Lung (tissue), 17 donors: ENCODE measurements at places on chromosomes 13 and 19. TPM values are rescaled to one million over a fixed set of nuclear protein-coding genes. Genes with fewer than 3 reads are reported as not detected.
A peak's percentile ranks its signal among the peaks of the same experiment; 100 is the strongest.

DNA sequence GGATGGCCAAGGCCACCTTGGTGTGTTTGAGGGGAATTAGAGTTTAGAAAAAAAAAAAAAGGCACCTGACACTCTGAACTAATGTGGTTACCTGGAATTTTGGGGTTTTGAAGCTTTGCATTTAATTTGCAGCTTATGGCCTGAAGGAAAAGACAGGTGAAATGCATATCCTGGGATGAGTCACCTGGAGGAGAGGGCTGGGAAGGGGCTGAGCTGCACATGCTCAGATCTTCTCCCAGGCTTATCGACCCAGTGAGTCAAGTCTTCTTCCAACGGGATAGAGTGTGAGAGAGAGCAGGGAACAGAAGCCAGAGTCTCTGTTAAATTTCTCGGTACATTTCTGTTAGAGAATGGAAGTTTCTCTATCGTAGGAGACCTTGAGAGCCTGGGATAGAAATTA, 29.7 kb upstream of the ALOX5AP start:
- DNase-seq: no peak

DNA sequence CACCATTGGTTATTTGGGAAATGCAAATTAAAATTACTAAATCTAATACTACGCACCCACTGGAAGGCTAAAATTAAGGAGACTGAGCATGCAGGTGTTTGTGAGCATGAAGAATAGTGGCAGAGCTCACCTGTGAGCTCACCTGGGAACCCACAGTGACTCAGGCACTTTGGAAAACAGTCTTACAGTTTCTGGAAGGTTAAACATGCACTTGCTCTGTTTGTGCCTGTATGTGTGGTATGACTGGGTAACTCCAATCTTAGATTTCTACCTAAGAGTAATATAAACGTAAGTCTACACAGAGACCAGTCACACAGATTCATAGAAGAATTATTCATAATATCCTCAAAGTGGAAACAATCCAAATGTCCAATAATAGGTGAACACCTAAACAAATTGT, 318.8 kb downstream of the ATP8A2 start:
- DNase-seq: no peak

DNA sequence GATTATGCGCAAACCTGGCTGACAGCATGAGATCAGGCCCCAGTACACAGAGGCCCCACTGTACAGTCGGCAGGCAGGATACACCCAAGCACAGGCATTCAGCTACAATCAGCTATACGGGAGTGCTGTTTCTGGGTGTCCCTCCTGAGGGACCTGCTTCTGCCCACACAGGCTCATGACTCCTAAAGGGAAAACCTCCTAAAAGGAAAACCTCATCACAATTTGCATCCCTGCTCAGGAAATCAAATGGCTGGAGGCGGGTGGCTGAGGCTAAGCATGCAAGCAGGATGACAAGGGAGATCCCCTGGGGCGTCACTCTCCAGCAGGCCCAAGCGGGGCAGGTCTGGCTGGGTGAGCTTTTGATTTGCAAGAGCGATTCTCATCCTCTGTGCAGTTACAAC, 99.8 kb downstream of the CRYL1 start:
- DNase-seq: no peak

- no peak for DNase-seq
Measured at GRCh38 chr19:43318796-43319314, 34.6 kb upstream of the CD177 start.

- DNase-seq: no peak
Measured at GRCh38 chr19:51093510-51094345, 11.0 kb upstream of the KLK14 start.

- no peak for DNase-seq
Measured at GRCh38 chr13:104491916-104492315, 1425.7 kb upstream of the SLC10A2 start.

- DNase-seq: no peak
Measured at GRCh38 chr13:109485136-109485794, 301.1 kb downstream of the IRS2 start.

- no peak for DNase-seq
Measured at GRCh38 chr13:20428666-20429644, 96.7 kb downstream of the CRYL1 start.

- no peak for DNase-seq
Measured at GRCh38 chr19:48139053-48139452, 28.4 kb upstream of the PLA2G4C start.

DNA sequence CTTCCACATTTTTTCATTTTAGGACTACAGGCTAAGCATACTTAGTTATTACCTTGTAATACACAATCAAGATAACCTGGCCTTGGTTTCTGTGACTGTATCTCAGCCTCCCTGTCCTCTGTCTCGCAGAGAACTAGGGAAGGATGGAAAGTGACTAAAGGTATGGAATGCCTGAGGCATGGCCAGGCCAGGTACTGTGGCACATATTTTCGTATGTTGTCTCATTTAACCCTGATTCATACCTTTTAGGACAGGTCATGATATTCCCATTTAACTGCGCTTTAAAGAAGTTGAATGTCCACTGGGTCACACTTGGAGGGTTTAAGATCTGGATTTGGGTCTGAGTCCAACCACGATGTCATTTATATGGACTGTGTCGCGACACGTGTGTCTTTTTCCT, 322.6 kb downstream of the SHISA2 start:
- DNase-seq: no peak

DNA sequence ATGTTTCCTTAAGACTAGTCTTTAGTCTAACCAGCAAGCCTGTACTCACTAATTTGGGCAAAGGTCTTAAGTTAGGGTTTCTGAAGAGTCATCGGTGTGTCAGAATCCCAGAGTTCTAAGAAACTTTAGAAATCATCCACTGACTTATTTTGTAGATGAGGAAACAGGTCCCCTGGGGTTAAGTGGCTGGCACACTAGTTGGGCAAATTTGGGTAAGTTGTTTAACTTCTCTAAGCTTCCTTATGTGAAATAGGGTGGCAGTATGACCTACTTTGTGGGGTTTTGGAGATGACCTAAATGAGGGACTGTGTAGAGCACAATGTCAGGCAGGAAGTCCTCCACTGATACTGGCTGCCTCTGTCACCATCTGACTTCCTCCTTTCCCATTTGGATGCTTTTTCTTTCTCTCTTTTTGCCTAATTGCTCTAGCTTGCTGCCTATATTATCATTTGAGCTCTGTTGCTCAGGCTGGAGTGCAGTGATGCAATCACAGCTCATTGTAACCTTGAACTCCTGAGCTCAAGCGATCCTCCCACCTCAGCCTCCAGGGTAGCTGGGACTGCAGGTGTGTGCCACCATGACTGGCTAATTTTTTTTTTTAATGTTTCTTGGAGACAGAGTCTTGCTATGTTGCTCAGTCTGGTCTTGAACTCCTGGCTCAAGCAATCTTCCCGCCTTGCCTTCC, 2.3 kb downstream of the ADGRE3 start:
- DNase-seq: no peak

GRCh38 chr13:99086267-99087097, 108.6 kb upstream of the DOCK9 start:
- peak; percentile 57 for DNase-seq

DNA sequence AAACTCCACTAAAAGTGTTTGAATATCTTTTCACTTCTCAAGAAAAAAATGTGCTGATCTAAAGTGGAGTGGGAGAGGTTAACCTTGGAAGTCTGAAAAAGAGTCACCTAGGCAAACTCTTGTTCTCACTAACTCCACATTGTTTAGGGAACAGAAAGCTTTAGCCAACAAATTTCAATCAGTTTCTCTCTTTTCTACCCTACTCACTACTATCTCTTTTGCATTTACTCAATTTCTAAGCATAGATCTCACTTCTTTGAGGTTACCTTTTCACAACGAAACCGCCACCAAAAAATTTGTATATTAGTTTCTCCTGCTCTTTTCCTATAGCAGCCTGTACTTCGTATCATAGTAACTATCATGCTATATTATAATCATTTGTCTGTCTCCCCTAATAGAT, 6.3 kb downstream of the NHLRC3 start:
- no peak for DNase-seq

ZNF665 gene
- 2.8 TPM for polyA plus RNA-seq

ZNF737 gene
- 2.6 TPM for polyA plus RNA-seq

APOC4 gene
- 0.98 TPM for polyA plus RNA-seq

LPAR2 gene
- 42.4 TPM for polyA plus RNA-seq

SCN1B gene
- polyA plus RNA-seq: 12.6 TPM

IL11 gene
- 0.41 TPM for polyA plus RNA-seq

CDC42EP5 gene
- polyA plus RNA-seq: 17.8 TPM
